ENCODE measurements at places on chromosomes 1 and 21. TPM values are rescaled to one million over a fixed set of nuclear protein-coding genes. Genes with fewer than 3 reads are reported as not detected.

The RUNX1 gene
- 12.8 TPM for total RNA-seq

The TACSTD2 gene
- total RNA-seq = 0.26 TPM

The INAVA gene
- total RNA-seq = under 0.01 TPM

The UQCRHL gene
- total RNA-seq = 15.3 TPM

Measured in bronchial smooth muscle cell (primary cell).